ENCODE measurements at places on chromosomes 1 and 21.

- no peak for DNase-seq
Observed at GRCh38 chr1:41448821-41449220, 35.7 kb downstream of the EDN2 start.

GRCh38 chr1:246893191-246893939, 38.4 kb downstream of the AHCTF1 start:
- DNase-seq = no peak

DNA sequence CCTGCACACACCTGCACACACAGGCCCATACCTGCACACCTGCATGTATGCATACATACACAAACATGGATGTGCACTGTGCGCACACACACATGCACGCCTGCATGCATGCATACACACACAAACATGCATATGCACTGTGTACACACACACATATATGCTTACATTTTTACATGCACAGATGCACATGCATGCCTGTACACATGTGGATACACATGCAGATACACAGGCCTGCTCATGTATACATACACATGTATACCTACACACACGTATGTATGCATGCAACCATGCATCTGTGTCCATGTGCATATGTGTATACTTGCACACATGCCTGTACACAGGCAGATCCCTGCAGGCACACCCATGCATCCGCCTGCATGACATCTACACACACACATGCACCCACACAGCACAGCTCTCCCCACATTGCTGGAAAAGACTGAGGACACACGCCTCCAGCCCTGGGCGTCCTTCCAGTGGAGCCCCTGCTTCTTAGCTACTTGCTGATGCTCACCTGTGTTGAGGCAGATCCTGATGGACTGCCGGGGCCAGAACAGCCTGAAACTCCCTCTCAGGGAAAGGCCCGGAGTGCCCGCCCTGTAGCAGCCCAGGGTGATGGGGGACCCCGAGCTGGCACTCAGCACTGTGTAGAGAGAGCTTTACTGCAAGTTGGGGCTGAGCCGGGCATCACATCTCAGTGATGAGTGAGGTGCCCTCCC, 28.6 kb downstream of the KRTAP10-1 start:
- DNase-seq = no peak

DNA sequence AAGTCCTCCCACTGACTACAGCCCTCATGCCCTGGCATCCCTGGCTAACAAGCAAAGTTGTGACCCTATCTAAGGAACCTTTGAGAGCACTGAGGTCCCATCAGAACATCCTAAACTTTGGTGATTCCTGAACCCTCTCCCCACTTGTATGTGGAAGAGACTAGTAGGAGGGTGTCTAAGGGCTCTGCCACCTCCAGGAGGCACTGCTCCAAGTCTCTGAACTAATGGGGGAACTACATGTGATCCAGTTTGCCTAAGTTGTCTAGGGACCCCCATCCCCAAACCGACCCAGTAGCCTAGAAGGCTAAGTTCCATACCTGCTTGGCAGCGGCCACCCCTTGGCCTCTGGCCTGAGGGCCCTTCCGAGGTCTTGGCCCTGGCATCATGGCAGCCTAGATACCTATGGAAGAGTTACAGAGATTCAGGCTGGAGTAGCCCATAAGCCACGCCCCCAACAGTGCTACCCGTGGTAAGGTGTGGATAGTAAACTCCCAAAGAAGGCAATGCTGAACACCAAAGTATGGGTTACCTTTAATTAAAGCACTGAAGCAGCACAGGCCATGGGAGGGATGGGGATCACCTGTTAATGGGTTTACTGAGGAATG, 1.7 kb downstream of the CC2D1B start:
- peak; percentile 26 for DNase-seq

DNA sequence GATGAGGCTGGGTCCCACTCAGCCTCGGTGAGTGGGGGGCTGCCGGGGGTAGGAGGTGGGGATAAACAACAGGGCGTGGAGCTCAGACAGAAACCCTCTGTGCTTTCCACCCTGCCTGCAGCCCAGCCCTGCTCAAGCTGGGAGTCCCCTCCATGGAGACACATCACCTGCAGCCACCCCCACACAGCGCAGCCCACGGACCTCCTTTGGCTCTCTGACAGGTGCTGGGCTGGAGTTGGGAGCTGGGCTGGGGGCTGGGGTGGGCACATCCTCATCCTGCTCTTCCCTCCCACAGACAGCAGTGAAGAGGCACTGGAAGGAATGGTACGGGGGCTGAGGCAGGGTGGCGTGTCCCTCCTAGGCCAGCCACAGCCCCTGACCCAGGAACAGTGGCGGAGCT, 1.9 kb upstream of the CATSPER4 start:
- no peak for DNase-seq

DNA sequence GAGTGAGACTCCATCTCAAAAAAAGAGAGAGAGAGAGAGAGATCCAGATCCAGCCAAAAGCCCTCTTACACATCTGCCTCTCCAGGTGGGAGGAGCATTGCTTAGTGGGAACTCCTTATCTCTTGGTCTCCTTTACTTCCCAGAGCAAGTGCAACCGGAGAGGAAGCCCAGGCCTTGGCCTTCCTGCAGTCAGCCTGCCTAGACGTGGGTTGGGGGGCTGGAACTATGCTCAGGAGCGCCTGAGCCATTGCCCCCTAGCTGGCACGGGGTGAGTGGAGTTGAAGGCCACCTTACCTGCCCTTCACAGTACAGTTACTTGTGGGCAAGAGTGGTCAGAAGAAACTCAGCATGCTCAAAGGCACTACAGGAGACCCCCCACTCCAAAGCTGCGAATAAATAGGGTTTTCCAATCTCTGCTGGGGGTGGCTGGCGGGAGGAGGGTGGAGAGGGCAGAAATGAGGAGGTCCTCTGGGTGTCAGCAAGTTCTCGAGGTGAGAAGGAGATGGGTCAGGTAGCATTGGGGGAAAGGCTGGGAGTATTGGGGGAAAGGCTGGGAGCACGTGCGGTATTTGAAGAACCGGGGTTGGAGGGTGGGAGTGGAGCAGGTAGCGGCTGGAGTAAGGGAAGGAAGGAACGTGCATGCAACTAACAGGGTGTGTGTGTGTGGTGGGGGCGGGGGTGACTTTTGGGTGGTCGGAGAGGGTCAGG, 4.7 kb upstream of the DMBX1 start:
- no peak for DNase-seq

All from activated CD4-positive, alpha-beta T cell treated with anti-CD3 and anti-CD28 coated beads, Interleukin-2, amount 10 ng/mL, durations not matched to agents 7 days and 5 days (primary cell).